EH (cell line): ENCODE measurements at places on chromosomes 12 and 14.

DNA sequence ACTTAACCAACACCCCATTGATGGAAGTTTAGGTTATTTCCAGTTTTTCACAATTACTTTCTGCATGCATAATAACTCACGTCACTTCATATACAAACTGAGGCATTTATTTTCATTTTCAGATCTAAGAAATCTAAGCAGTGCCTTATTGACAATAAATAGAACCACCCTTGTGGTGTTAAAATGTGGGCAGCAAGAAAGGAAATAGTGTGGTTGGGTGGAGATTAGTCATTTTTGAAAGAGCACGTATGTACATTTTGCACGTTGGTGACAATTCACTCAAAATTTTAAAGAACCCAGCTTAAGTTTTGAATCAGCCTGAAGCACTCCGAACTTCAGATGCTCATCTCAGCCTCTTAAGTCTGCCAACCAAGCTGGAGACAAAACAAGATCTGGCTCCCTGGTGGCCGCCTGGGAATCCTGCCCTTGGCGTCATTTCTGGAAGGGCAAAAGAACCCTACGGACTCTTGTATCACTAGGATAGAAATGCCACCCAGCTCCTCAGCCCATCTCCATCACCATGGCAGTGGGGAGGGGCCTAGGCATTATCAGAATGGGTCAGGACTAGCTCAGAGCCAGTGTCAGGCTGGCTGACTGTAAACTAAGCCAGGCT is 89.5 kb upstream of the BCL2L14 start:
- peak; percentile 18 for DNase-seq

DNA sequence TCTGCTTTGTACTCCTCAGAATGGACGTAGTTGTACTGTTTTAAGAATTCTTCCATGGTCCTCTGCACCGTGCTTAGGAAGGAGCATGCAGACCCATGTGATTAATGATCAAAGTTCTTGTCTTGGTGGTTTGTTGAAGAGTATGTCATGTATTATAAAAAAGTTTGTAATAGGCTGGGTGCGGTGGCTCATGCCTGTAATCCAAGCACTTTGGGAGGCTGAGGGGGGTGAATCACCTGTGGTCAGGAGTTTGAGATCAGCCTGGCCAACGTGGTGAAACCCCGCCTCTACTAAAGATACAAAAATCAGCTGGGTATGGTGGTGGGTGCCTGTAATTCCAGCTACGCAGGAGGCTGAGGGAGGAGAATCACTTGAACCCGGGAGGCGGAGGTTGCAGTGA is 61.8 kb upstream of the RTL1 start:
- no peak for DNase-seq

DNA sequence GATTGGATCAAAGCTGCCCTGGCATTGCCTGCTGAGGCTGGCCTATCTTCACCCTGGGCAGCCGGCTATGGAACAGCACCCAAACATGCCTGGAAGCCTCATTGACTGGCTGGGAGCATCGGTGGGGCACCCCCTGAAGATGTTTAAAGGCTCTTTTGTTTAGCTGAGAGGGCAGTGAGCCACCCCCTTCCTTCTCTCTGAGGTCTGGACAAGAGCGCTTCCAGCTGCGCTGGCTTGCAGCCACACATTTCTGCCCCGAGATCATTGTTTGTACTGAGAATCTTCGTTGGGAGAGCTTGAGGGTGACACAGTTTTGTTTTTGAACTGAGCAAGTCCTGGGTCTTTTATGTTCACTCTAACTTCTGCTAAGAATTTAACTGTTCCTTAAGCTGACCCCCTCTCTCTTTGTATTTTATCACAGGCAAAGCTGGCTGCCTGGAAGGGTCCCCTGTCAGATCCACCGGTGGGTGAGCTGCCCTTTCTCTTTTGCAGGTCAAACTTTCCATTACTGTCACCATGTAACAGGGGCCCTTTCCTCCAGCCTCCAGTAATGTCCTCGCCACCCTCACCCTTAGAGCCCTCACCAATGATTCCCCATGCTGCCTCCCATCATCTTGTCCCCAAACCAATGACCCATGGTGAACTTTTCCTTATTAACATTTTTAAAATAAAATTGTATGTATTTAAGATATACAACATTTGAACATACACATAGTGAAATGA is 212.2 kb downstream of the KIF26A start:
- no peak for DNase-seq

- no peak for DNase-seq
These were observed 3.5 kb downstream of the KRT3 start for GRCh38 chr12:52792185-52793029.

DNA sequence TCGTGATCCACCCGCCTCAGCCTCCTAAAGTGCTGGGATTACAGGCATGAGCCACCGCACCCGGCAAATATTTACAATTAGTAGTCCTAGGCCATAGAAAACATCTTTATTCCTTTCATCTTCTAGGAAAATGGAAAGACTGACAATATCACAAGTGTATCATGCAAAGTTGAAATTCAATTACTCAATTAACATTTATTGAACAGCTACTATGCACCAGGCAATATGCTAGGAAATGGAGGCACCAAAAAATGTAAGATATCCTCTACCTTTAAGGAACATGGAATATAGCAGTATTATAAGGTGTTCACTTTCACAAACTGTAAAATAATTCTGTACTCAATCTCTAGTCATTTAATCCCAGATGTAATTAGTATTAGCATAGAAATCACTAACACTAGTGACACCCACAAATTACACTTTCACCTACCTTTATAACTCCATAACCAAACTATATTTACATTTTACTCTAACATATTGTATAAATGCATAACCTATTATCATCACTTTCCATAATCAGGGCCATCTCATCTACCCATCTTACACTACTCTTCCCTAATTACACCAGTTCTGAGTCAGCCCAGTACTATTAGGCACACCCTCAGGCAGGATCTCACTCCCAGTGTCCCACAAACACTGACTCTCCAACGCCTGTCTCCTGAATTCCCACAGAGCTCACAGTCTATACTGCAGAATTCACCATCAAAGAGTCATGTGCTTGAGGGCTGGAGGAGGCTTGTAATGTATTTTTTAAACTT is 10.4 kb downstream of the CORO1C start:
- DNase-seq = peak; percentile 91

- no peak for DNase-seq
These were observed 72.0 kb downstream of the PAPOLA start for GRCh38 chr14:96574171-96574632.

DNA sequence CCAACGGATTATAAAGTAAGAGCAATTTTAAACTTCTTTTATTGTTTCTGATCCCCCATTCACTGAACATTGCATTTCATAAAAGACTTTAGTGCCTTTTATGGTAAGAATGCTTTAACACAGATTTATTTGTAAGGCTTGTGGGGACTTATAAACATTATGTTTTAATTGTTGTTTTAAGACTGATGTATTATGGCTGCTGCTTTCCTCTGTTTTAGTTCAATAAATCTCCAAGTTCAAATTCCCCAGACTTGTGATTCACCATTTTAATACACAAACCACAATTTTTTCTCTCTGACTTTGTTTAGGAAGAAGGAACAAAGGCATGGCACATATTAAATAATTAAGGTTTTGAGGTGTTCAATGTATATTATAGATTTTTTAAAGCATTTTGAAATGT is 753.3 kb downstream of the SLC6A15 start:
- DNase-seq = peak; percentile 50

GRCh38 chr12:24039113-24039525 is 89.6 kb upstream of the SOX5 start:
- DNase-seq = peak; percentile 83
